Esophagus squamous epithelium (tissue), 5 donors: ENCODE measurements at places on chromosomes 6 and 20.
A peak's percentile ranks its signal among the peaks of the same experiment; 100 is the strongest.

- H3K27ac ChIP-seq: no peak overlapping the region
- H3K4me3 ChIP-seq: no peak overlapping the region
- no peak for DNase-seq
- no peaks in the 10 kb centered on the region for H3K27me3 ChIP-seq
- no peaks in the 10 kb centered on the region for H3K36me3 ChIP-seq
Observed at GRCh38 chr6:102742754-102743356, 1349.3 kb downstream of the GRIK2 start.

- H3K4me3 ChIP-seq: no peak overlapping the region
- no peak overlapping the region for H3K27ac ChIP-seq
- no peaks in the 10 kb centered on the region for H3K27me3 ChIP-seq
- DNase-seq: no peak
- no peaks in the 10 kb centered on the region for H3K36me3 ChIP-seq
Observed at GRCh38 chr20:52943185-52943841, 28.8 kb upstream of the TSHZ2 start.

GRCh38 chr6:110720066-110720465 is 95.2 kb downstream of the CDK19 start:
- no peaks in the 10 kb centered on the region for H3K36me3 ChIP-seq
- H3K4me3 ChIP-seq: no peak overlapping the region
- no peaks in the 10 kb centered on the region for H3K27me3 ChIP-seq
- no peak for DNase-seq

GRCh38 chr20:53888510-53888909 is 181.9 kb downstream of the BCAS1 start:
- H3K27ac ChIP-seq: no peak overlapping the region
- no peak for DNase-seq
- no peaks in the 10 kb centered on the region for H3K36me3 ChIP-seq
- peaks cover 2% of the 10 kb centered on the region for H3K4me1 ChIP-seq
- no peaks in the 10 kb centered on the region for H3K27me3 ChIP-seq

DNA sequence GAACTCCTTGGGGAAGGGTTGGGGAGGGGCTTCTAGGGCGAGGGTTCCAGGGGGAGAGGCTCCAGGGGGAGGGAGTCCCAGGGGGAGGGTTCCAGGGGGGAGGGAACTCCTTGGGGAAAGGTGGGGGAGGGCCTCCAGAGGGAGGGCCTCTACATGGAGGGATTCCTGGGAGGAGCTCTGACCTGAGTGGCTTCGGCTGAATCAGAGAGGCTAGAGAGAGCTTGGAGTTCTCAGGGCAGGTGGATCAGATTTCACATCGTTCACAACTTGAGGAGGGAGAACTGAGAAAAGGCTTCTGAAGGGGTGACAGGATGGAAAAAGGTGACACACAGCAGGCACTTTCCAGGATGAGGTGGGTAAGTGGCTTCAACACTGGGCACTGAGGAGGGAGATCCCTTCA is 49.1 kb downstream of the DAAM2 start:
- no peaks in the 10 kb centered on the region for H3K36me3 ChIP-seq
- no peak overlapping the region for H3K4me3 ChIP-seq
- H3K27ac ChIP-seq: no peak overlapping the region
- H3K27me3 ChIP-seq: no peaks in the 10 kb centered on the region
- H3K4me1 ChIP-seq: peaks cover 50% of the 10 kb centered on the region

- DNase-seq: no peak
- no peaks in the 10 kb centered on the region for H3K36me3 ChIP-seq
- H3K4me3 ChIP-seq: no peak overlapping the region
- H3K4me1 ChIP-seq: no peaks in the 10 kb centered on the region
- no peak overlapping the region for H3K27ac ChIP-seq
Observed at GRCh38 chr6:161716176-161716575, 442.3 kb upstream of the AGPAT4 start.

DNA sequence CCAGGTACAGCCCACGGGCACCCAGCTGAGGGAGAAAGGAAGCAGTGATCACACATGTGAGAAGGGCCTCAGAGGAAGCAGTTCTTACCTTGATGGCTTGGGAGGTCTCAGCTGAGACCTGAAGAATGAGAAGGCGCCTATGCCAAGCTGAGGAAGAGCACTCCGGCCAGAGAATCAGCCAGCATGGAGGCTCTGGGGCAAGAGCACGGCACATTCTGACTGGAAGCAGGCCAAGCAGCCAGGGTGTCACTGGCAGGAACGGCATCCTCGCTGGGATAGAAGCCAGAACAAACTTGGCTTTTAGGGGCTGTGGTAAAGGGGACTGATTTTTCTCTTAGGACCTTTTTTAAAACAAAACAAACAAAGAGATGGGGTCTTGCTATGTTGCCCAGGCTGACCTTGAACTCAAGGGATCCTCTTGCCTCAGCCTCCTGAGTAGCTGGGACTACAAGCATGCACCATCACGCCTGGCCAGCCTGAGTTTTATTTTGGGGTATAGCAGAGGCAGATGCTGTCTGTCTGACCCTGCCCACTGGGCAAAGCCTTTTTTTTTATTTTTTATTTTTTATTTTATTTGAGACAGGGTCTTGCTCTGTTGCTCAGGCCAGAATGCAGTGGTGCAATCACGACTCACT is 17.6 kb downstream of the GHRH start:
- H3K27ac ChIP-seq: no peak overlapping the region
- no peak overlapping the region for H3K4me3 ChIP-seq
- peaks cover 55% of the 10 kb centered on the region for H3K4me1 ChIP-seq

GRCh38 chr6:122696079-122696478 is 83.4 kb upstream of the FABP7 start:
- no peaks in the 10 kb centered on the region for H3K36me3 ChIP-seq
- no peaks in the 10 kb centered on the region for H3K27me3 ChIP-seq
- DNase-seq: no peak
- no peaks in the 10 kb centered on the region for H3K4me1 ChIP-seq

DNA sequence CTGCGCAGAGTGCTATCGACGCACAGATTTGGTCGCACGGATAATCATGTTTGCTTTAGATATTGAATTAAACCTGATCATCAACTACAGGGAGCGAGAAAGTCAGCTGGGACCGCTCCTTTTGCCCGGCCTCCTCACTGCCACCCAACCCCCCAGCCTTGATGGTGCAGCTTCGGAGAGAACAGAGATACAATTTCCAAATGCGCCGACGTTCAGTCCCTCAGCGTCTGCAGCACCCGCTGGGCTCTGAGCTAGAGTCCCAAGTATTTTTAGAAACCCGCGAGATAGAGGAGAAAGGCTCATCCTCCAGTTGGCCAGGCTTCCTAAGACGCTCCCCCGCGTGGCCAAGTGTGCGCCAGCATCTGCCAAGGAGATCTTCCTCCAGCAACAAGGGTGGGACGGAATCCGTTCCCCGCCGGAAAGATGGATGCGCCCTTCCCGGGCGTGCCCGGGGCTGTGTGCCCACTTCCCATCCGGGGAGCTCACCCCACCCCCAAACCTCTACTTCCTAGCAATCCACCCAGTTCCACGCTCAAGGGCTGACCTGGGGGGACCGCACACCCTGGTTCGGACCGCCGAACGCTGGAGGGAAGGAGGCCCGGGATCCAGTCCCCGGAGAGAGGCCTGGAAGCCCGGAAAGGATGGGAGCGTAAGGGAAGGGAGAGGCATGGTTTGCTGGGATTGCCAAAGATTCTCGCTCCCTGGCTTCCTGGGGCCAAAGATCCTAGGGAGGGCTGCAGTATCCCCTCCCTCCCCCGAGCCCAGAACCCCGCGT is 4.1 kb downstream of the NKX2-2 start:
- H3K36me3 ChIP-seq: no peaks in the 10 kb centered on the region
- H3K27me3 ChIP-seq: peaks cover 57% of the 10 kb centered on the region
- peak overlapping the region; percentile 61 for H3K4me3 ChIP-seq
- H3K27ac ChIP-seq: no peak overlapping the region

DNA sequence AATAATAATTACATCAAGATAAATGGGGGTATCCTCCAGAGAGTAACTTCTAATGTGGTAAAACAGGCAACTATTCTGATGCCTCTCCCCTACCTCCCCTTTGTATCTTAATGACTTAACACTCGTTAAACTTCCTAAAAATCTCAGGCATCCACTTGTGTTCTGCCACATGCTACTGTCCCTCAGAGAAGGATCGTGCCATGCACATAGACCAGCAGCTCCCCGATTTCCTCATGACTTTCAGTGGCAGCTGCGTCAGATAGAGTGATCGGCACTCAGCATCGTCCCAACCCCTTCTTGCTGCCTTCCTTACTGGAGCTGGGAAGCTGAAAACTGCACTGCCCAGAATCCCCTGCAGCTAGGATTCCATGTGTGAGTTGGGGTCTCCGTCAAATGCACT is 32.1 kb downstream of the RIPOR2 start:
- H3K4me1 ChIP-seq: peaks cover 4% of the 10 kb centered on the region
- no peak overlapping the region for H3K4me3 ChIP-seq
- H3K27me3 ChIP-seq: no peaks in the 10 kb centered on the region
- H3K27ac ChIP-seq: no peak overlapping the region
- DNase-seq: no peak
- H3K36me3 ChIP-seq: no peaks in the 10 kb centered on the region

DNA sequence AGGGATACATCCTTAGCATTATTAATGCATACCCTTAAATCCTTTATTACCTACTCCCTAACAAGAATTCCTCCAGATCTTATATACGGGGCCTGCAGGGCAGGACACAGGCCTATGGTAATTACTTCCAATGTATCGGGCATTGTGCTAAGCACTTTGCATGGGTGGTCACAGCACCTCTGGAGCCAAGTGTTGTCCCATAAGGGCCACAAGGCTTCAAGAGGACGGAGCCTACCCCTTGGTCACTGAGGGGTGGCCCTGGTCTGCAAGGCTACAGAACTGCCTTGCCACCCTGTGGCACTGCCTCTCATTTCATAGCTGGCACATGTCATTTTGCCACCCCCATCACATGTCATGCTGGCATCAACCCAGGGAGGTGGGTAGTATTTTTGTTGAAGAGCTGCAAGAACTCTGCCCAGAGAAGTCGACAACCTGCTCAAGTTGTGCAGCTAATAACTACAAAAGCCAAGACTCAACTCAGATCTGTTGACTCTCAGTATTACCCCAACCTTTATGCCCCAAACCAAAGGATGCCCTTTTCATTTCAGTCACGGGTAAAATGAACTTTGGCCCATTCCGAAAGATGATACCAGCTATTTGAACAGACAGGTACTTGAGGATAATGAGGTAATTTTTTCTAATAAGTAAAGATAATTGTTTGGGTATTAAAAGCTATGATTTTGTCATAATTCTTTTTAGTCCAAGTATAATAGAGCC is 144.1 kb upstream of the AKAP12 start:
- no peaks in the 10 kb centered on the region for H3K27me3 ChIP-seq
- H3K27ac ChIP-seq: no peak overlapping the region
- no peak overlapping the region for H3K4me3 ChIP-seq
- no peaks in the 10 kb centered on the region for H3K36me3 ChIP-seq

- H3K36me3 ChIP-seq: peaks cover 8% of the 10 kb centered on the region
- no peak for DNase-seq
- H3K27ac ChIP-seq: no peak overlapping the region
- no peak overlapping the region for H3K4me3 ChIP-seq
- H3K27me3 ChIP-seq: no peaks in the 10 kb centered on the region
- H3K4me1 ChIP-seq: no peaks in the 10 kb centered on the region
Observed at GRCh38 chr20:45391559-45391958, 13.4 kb upstream of the TP53TG5 start.

- H3K27ac ChIP-seq: no peak overlapping the region
- no peaks in the 10 kb centered on the region for H3K27me3 ChIP-seq
- no peaks in the 10 kb centered on the region for H3K4me1 ChIP-seq
Observed at GRCh38 chr6:150567823-150568383, 31.8 kb upstream of the PLEKHG1 start.

- H3K4me3 ChIP-seq: no peak overlapping the region
- H3K36me3 ChIP-seq: no peaks in the 10 kb centered on the region
- H3K27ac ChIP-seq: no peak overlapping the region
- H3K4me1 ChIP-seq: no peaks in the 10 kb centered on the region
Observed at GRCh38 chr20:16407251-16408067, 165.8 kb downstream of the KIF16B start.

- no peaks in the 10 kb centered on the region for H3K36me3 ChIP-seq
- no peak for DNase-seq
- no peaks in the 10 kb centered on the region for H3K4me1 ChIP-seq
- no peaks in the 10 kb centered on the region for H3K27me3 ChIP-seq
Observed at GRCh38 chr20:22623211-22623610, 38.8 kb upstream of the FOXA2 start.

- no peak overlapping the region for H3K27ac ChIP-seq
- H3K27me3 ChIP-seq: no peaks in the 10 kb centered on the region
- no peak for DNase-seq
- H3K4me1 ChIP-seq: peaks cover 19% of the 10 kb centered on the region
- no peak overlapping the region for H3K4me3 ChIP-seq
Observed at GRCh38 chr6:52371656-52372191, 9.8 kb downstream of the PAQR8 start.

DNA sequence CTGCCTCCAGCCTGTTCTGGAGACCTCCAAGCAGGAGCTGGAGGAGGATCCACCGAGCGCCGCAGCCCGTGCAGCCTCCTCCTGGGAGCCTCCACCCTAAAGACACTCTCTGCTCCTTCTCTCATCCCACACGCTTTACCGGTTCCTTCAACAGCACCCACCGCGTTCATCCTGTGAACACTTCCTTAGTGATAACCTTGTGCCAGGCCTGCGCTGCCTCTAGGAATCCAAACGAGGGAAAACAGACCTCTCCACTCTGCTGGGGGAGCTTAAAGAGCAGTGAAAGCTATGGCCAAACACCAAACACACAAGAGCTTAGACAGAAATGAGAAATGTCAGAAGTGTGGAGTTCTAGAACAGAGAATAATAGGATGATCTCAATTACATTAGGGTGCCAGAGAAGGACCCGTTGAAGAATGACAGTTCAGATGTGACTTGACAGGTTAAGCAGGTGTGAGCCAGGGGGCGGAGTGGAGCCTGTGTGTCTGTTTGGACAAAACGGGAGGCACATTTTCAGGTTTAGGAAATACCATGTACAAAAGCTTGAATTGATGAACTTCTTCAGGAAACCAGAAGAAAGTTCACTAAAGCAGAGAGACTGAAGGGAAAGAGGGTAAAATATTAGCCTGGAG is 28.5 kb upstream of the HLA-DRB5 start:
- H3K27ac ChIP-seq: no peak overlapping the region
- H3K4me3 ChIP-seq: no peak overlapping the region
- H3K4me1 ChIP-seq: no peaks in the 10 kb centered on the region
- no peaks in the 10 kb centered on the region for H3K27me3 ChIP-seq

GRCh38 chr6:56047931-56048540 is 172.6 kb upstream of the BMP5 start:
- no peaks in the 10 kb centered on the region for H3K27me3 ChIP-seq
- H3K27ac ChIP-seq: no peak overlapping the region
- H3K4me3 ChIP-seq: no peak overlapping the region
- H3K36me3 ChIP-seq: no peaks in the 10 kb centered on the region
- no peak for DNase-seq
